Stimulated activated CD4-positive, alpha-beta T cell treated with anti-CD3 and anti-CD28 coated beads, Interleukin-4, amount 100 ng/mL, for 48 hours (primary cell): ENCODE measurements at places on chromosomes 7 and 10.

DNA sequence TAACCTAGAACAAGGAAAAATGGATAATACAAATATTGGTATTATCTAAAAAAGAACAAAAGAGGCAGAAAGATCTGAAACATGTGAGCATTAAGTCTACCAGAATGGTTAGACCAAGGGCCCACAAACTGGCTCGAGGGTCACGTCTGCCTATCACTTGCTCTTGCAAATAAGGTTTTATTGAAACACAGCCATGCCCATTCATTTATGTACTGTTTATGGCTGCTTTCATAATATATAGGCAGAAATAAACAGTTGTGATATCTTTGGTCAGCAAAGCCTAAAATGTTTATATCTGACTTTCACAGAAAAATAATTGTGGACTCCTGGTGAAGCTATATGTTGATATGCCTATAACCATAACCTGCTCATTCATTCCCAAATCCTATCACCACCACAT is 71.8 kb downstream of the AASS start:
- DNase-seq = no peak

- DNase-seq = no peak
Measured at GRCh38 chr10:4437791-4438190, 388.2 kb upstream of the AKR1E2 start.

DNA sequence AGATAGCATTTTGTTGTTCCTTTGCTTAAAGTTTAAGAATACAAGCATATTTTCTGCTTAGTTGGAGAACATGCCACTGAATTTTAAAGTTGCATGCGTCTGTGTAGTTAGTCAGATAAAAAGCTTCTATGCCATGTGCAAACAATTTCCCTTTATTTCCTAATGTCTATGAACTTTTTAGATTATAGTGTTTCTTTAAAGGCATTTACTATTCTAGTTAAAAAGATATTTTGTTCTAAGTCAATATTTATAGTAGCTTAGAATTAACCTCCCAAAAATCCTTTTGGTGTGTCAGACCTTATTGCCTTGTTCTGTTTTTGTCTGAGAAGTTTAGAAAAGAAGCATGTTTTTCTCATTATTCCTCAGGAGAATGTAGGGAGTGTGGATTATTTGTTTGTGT is 99.0 kb upstream of the GATA3 start:
- DNase-seq = no peak

DNA sequence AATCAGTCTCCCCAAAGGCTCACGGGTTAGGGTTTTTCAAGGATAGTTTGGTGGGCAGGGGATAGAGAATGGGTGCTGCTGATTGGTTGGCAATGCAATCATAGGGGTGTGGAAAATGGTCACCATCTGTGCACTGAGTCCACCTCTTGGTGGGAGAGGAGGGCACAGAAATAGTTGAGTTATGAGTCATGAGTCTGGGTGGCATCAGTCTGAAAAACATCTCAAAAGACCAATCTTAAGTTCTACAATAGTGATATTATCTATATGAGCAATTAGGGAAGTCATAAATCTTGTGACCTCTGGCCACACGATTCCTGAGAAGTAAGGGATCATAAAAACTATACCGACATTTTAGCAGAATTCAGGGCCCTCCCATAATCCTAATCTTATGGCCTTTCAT is 62.7 kb downstream of the LGI1 start:
- no peak for DNase-seq

DNA sequence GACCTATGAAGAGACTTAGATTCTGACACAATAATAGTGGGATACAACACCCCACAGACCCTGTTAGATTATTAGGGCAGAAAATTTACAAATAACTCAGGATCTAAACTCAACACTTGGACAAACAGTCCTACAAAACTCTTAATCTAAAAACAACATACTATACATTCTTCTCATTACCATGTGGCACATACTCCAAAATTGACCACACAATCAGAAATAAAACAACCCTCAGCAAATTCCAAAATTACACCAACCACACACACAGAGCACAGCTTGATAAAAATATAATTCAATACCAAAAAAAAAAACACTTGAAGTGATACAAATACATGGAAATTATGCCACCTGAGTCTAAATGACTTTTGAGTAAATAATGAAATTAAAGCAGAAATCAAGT is 7.8 kb downstream of the ZNF680 start:
- no peak for DNase-seq

DNA sequence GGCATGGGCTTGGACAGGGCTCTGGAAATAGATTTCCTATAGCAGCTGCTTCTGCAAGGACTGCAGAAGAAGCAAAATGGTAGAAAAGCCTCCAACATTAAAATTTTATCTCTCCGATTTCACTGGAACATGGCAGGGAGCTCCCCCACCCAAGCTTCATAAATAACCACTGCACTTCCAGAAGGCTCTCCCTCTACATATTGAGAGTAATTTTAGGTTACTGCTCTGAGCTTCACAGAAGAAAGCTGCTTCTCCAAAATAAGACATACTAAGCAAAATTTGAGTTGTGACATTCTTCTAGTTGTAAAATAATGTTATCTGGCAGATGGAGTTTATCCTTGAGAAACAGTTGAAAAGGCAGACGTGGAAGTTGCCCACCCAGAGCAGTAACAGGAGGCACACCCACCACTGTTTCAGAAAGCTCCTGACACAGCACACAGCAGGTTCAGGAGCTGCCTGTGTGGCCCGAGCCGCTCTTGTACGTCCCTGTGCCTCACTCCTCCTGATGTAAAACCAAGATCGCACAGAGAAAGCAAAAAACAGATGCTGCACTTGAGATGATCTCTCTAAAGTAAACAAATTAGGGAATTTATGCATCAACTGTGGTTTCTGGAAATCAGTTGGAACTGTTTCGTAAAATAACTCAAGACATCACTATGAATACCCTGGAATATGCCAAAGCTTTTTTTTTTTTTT is 621.0 kb downstream of the PARD3 start:
- DNase-seq = no peak

DNA sequence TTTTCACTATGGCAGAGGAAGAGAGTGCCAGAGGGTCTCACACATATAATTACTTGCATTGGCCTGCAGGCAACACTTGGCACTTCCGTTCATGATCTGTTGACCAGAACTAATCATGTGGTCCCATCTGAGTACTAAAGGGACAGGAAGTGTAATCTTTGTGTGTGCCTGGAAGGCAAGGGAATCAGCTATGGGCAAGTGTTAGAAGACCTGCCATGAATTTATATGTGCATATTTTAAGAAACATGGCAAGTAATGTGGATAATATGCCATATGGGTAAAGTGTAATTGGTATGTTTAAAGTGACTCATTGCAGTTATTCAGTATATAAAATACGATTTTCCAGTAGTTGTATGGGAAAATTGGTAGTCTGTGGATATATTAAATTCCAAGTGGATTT is 46.1 kb downstream of the CCSER2 start:
- no peak for DNase-seq

DNA sequence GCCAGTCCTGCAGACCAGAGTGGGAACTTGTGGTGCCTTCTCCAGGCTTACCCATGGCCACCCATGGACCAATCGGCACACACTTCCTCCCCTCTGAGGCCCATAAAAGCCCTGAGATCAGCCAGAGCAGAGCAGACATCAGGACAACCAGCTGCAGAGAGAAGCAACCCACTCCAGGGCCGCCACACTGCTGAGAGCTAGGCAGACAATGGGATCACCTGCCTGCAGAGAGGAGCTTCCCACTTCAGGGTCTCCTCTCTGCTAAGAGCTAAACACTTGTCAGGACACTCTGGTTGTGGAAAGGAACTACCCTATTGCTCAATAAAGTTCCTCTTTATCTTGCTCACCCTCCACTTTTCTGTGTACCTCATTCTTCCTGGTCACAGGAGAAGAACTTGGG is 34.0 kb downstream of the C7orf25 start:
- DNase-seq = no peak

- no peak for DNase-seq
Measured at GRCh38 chr10:49435225-49435624, 39.3 kb upstream of the DRGX start.

- DNase-seq = no peak
Measured at GRCh38 chr7:134037991-134038390, 89.1 kb upstream of the LRGUK start.

- no peak for DNase-seq
Measured at GRCh38 chr10:52645187-52645758, 127.3 kb downstream of the MBL2 start.

DNA sequence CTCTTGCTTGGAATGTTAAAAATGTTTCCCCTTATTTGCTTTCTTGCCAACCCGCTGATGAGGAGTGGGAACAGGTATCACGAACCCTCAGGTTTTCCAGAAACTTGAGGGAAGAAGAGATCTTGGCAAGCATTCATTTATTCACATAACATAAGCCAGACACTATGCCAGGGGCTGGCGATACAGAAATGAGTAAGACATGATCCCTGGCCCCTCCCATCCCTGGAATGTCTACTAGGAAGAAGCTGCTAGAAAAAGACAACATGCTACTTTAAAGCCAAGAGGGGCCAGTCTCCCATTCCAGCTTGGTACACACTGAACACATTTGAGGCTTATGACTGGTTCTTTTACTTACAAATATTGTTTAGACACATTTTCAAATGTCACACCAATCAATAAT is 26.4 kb downstream of the SLC35B4 start:
- no peak for DNase-seq

- DNase-seq = no peak
Measured at GRCh38 chr7:1321411-1322239, 89.0 kb downstream of the UNCX start.

DNA sequence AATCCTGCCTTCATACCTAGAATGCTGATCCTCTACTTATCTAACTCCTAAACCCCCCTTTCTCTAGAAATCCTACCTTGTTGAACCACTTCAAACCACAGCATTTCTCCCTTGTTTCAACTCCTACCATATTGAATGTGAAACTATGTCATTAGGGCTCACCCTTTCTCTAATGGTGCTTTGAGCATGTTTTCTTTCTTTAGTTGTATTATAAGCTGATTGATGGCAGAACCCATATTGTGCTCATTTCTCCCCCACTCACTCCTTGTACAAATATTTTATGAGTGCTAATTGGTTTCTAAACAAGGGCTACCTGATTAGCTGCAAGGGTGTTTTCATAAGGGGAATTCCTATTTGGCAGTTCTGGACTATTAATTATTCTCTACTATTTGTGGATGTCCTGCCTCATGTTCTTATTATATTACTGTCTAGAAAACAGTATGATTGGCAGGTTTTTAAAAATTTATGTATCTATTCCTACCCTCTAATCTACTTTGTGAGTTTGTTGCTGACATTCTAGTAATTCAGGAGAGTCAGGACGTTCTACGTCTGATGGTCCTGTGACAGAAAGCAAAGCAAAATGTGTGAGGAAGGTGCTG is 765.8 kb downstream of the KCNMA1 start:
- DNase-seq = no peak

DNA sequence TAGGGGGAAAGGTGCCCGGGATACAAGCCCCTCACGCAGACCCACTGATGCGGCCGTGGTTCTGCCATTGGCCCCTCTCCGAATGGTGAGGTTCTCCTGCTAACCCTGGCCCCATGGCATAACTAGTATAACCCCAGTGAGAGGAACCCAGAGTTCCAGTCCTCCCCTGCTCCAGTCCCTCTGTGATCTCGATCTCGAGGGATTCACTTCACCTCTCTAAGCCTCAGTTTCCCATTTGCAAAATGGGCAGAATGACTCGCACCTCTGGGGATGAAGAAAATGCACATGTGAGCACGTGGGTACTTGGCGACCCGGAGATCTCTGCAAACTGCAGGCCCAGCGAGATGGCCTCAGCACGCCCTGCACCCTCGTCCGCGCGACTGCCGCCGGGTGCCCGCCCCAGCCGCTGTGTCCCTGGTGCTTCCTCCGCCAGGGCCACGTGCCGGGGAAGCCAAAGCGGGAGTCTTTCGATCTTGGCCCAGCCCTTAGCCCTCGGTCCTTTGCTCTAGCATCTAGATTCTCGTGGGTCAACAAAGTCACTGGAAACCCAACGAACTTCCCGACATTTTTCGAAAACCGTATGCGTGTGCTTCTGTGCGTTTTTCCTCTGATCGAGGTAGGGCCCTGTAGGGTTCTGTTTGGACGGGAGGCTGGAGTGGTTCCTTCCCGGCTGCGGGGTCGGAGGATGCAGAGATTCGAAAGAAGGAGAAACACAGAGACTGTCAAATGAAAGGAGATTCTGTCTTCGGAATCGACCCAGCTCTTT is 169.8 kb downstream of the UBE2H start:
- DNase-seq = no peak

- DNase-seq = no peak
Measured at GRCh38 chr10:119540038-119540437, 2.5 kb downstream of the RGS10 start.

DNA sequence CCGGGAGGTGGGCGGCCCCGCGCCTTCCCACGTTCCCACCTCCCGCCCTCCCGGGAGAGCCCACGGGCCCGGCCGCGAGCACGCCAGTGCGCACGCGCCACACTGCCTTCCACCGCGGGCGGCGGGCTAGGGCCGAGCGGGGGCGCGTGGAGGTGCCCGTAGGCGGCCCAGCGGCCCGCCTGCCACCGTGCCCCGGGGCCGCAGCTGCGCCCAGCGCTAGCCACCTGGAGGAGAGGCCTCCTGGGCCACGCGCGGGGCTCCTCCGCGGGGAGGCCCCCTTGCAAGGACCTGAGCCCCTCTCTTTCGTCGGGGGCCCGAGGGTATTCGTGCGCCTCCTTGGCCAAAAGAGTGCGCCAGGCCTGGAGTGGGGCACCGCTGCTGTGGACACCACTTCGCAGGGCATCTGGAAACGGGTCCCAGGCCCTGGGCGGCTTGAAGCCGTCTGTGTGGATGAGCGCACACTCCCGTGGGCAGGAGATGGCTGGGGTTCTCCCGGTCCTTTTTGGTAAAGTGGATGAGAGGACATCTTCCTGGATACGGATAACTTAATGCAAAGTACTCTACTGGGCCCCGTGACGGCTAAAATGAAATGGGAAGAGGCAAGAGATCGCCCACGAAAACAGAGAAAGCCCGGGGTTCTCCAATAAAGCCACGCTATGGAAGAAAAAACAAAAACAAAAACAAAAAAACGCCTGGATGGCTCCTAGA is 9.0 kb upstream of the EBF3 start:
- DNase-seq = no peak
